ENCODE measurements at places on chromosomes 11 and 22.

DNA sequence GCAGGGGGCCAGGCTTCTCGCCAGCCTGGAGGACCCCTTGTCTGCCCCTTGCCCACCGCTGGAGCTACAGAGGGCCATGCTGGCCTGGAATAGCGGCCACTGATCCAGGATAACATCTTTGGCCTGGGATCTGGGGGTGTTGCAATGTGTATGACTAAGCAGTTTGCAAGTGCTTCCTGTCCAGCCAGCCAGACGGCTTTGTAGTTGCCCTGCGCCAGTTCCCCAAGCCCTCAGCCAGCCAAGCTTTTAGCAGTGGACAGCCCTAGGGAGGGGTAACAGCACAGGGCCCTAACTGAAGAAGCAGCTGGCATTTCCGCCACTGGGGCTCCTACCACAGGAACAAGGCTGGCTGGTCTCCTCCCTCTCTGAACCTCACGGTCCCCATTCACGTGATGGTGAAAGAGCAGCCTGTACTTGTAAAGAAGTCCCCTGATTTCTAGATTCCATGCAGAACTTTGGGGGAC is 32.1 kb downstream of the UQCR10 start:
- no peak for DNase-seq

DNA sequence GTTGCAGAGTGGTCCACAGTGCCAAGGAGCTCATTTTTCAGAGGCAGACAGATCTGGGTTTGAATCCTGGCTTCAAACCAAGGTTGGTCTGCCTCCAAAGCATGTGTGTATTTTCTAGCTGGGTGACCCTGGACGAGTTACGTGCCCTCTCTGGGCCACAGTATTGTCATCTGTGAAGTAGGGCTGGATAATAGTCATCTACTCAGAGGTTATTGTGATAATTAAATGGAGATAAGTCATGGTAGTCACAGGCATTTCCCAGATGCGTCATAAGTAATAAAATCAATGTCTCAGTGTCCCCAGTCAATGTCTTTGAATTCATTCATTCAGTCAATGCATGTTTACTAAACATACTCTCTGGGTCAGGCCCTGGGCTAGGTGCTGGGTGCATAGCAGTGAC is 8.6 kb downstream of the OMP start:
- no peak for DNase-seq

- no peak for DNase-seq
Measured at GRCh38 chr22:41367680-41368542, 13.8 kb upstream of the TEF start.

GRCh38 chr11:10550503-10551289 is 9.7 kb upstream of the RNF141 start:
- DNase-seq: no peak

GRCh38 chr11:72652133-72652532 is 22.1 kb downstream of the PDE2A start:
- no peak for DNase-seq

GRCh38 chr11:11416502-11416901 is 63.5 kb upstream of the CSNK2A3 start:
- no peak for DNase-seq

DNA sequence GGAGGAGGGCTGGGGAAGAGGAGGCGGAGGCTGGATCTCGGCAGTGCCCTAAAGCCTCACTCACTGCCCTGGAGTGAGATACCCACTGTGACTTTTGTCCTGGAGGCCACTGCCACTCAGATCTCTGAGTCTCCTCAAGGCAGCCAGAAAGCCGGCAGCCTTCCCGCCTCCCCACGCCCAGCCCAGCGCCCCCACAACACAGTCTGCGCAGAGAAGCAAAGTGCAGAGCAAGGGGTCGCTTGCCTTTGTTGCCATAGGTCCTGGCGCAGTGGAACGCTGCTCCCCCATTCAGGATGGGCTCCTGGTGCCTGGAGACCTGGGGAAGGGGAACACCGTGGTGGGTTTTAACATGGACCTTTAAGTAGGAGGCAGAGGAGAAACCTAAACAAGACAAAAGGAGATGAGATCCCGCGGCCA is 17.6 kb downstream of the PATZ1 start:
- DNase-seq: no peak

DNA sequence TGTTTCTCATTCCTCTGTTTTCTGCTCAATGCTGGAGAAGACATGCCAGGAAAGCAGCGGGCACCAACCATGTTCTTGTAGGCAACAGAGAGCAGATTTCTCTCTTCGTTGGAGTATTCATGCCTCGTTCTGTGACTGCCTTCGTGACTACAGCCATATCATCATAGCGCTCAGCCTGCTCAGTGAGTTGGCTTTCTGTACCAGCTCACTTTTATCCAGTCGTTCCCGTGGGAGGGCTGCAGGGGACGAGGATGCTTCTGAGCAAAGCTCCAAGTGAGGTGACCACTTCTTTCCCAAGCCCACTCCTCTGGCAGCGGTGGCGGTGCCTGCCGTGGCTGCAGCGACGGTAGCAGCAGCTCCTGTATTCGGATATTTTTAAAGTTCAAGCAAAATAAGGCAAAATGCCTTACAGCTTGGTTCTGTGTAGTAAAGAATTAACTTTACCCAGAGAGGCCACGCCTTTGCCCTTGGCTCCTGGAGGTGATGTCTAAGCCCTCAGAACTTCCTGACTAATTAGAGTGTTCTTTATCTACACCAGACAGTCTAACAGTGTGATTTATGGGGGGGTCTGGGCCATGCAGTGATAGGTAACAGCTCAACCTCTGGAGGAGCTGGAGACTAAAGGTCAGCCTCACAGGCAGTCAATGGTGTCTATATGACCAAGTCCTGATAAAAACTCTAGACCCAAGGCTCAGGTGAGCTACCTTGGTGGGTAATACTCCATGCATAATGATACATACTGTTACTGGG is 35.3 kb downstream of the LDHAL6A start:
- DNase-seq: no peak

- DNase-seq: no peak
Measured at GRCh38 chr11:134883484-134883883, 471.4 kb upstream of the B3GAT1 start.

GRCh38 chr11:76629853-76630599 is 40.5 kb downstream of the LRRC32 start:
- no peak for DNase-seq

GRCh38 chr11:108672786-108673185 is 7.9 kb downstream of the DDX10 start:
- no peak for DNase-seq

- DNase-seq: no peak
Measured at GRCh38 chr11:62401811-62402210, 17.0 kb upstream of the SCGB1A1 start.

- no peak for DNase-seq
Measured at GRCh38 chr11:70423523-70424505, 25.5 kb downstream of the CTTN start.

- no peak for DNase-seq
Measured at GRCh38 chr11:61618978-61619377, 38.1 kb upstream of the SYT7 start.

- DNase-seq: no peak
Measured at GRCh38 chr11:61718621-61719302, 33.7 kb upstream of the MYRF start.

DNA sequence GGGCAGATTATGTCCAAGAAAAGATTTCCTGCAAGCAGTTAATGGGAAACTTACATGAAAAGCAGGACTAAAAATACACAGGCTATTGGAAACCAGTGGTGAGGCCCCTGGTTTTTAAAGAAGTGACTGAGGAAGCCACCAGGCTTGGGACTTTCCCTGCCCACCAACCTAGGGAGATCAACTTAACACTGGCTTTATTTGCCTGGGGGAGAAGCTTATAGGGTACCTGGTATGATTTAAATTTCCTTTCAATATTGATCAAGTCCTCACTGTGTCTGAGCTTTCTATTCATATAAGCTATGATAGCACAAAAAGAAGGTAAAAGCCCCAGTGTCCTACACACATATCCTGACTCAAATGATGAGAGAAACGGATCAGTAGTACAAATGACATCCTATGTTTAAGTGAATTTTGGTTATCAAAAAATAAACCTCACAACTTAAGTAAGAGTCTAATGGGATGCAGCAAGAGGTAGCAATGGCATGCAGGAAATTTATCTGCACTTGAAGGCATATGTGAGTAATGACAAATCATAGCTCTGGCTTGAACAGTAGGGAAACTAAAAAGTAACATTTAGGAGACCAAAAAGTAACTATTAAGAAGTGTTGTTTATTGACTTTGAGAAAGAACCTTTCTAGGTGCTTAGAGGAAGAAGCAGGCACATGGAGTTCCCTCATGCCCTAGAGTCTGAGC is 85.3 kb downstream of the GAB2 start:
- DNase-seq: no peak

GRCh38 chr22:39327995-39328754 is 8.8 kb upstream of the RPL3 start:
- no peak for DNase-seq

GRCh38 chr22:48651036-48651890 is 1176.4 kb downstream of the BRD1 start:
- DNase-seq: no peak

DNA sequence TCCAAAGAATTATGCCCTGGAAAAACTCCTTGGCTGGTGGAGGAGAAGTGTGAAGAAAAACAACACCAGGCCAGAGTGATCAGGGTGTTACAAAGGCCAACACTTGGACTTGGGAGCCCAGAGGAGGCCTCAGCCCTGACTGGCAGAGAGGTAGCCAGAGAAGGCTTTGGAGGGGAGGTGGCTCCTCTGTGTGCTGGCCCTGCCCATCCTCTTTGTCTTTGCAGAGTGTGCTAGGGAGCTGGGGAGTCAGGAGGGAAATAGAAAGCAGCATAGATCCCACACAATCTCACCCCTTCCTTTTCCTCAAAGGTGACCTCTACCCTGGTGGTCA is 12.0 kb upstream of the P2RY6 start:
- DNase-seq: no peak

GRCh38 chr11:16987205-16987568 is 27.0 kb downstream of the PLEKHA7 start:
- DNase-seq: no peak

DNA sequence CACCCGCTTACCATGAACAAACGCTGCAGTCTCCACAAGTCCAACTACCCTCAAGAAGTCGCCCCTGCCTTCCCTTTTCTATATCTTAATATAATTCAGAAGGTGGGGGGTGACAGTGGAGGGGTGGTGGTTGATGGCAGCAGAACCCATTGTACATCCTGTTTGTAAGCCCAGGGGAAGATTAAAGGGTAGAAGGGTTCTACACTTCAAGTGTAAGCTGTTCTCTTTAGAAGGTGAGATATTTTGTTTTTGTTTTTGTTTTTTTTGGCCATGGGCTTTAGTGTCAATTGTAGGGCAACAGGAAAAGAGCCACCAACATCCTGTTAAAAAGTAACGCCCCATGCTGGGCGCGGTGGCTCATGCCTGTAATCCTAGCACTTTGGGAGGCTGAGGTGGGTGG is 34.9 kb upstream of the RRAS2 start:
- no peak for DNase-seq

DNA sequence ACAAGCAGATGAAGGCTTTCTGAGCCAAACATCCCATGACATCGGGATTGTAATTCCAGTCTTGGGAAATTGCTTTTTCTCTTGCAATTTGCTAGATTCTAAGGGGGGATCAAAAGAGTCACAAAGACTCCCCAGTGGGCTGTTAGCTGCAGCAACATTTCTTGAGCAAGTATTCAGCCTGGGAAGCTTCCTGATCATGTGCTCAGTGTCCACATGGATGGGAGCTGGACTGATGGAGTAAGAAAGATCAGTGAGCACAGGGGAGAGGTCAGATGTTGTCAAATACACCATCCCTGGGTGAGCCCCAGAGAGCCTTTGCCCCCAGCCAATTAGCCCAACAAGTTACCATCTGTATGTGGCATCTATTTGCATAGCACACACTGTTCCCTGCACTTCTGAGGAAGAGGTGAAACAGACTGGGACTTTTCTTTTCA is 10.2 kb upstream of the GRK3 start:
- DNase-seq: no peak

DNA sequence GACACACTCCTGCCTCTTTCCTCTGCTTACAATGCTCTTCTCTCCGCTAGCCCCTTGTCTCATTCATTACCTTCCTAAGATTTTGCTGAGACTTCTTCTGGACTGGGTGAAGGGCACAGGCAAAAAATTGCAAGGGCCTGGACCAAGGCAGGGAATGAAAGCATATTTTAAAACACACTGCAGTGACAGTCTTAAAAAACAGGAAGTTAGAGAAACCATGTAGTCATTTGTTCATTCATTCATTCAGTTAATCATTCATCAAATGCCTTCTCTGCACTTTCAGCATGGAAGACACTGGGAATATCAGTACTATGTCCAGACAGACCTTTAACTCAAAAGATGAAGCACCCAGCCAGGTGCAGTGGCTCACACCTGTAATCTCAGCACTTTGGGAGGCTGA is 44.9 kb upstream of the SWAP70 start:
- DNase-seq: no peak

DNA sequence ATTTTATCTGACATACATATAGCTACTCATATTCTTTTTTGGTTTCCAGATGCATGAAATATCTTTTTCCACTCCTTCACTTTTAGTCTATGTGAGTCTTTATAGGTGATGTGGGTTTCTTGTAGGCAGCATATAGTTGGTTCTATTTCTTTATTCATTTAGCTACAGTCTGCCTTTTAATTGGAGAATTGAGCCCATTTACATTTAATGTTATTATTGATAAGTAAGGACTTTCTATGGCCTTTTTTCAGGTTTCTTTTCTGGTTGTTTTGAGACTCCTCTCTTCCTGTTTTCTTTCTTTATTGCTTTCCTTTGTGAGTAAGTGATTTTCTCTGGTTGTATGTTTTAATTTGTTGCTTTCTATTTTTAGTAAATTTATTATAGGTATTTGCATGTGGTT is 27.2 kb downstream of the CNTF start:
- no peak for DNase-seq

- DNase-seq: peak; percentile 81
Measured at GRCh38 chr11:126061707-126062678, 673 bp downstream of the CDON start.

GRCh38 chr11:96337541-96338431 is 5.2 kb downstream of the MAML2 start:
- DNase-seq: no peak

- DNase-seq: no peak
Measured at GRCh38 chr11:123202155-123203151, 7.4 kb upstream of the CLMP start.

DNA sequence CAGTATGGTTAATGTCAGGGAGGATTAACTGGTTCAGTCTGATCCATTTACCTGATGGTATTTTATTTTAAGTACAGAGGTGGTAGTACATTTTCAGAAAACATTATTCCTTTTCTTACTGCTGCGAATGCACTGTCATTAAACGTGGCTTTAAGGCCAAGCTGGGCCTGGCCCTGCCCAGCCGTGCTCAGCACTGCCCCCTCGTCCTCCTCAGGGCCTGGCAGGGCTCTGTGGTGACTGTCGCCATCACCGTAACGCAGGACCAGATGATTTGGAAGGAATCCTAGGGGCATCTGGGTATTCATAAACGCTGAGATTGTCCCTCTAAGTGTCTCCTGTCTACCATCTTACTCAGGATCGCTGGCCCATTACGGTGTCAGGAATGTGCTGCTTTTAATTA is 302.0 kb downstream of the TBC1D22A start:
- no peak for DNase-seq

DNA sequence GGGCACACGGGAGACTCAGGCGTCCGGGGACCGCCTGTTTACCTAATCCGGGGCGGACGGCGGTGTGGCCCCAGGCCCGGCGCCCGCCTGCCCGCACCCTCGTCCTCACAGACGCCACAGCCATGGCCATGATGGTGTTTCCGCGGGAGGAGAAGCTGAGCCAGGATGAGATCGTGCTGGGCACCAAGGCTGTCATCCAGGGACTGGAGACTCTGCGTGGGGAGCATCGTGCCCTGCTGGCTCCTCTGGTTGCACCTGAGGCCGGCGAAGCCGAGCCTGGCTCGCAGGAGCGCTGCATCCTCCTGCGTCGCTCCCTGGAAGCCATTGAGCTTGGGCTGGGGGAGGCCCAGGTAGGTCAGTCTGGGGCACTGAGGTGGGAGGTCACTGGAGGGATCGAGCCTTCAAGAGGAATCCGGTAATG is 10.0 kb upstream of the RAB1B start:
- DNase-seq: no peak
